ENCODE measurements at places on chromosomes 2 and 18.
A peak's percentile ranks its signal among the peaks of the same experiment; 100 is the strongest.

- DNase-seq, result no peak
Measured at GRCh38 chr18:12637393-12637792, 20.5 kb downstream of the SPIRE1 start.

DNA sequence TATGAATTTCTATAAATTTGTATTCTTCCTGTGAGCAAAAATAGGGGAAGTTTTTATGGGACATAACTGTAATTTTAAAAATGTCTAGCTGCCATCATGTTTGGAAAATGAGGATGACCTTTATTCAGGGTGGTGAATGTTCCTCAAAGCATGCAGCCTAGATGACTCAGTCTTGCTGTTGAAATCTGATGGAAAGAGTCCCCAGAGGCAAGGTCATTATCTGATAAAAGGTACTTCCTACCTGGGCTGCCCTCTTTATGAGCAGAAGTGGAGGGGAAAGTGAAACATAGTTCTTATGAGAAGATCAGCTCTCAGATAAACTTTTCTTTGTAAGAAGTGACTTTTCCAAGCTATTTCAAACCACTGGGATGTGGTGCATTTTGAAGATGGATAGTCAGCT is 1144.7 kb upstream of the PIK3C3 start:
- DNase-seq, result no peak

DNA sequence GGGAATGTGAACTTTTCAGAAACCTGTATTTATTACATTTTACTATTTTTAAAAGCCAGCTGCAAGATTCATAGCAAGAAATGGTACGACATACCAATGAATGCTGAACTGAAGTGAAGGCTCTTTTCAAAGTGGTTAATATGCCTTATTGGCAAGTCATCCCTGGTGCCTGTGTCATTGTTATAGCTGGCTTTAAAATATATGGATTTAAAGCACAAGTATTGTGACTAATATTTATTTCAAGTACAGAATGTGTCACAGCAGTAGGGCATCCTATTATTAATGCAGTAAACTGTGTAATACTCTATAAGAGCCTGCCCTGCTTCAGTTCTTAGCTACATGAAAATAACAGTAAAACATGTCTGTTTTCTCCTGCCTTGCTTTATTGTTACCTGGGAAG is 10.8 kb downstream of the TSHZ1 start:
- DNase-seq, result no peak

DNA sequence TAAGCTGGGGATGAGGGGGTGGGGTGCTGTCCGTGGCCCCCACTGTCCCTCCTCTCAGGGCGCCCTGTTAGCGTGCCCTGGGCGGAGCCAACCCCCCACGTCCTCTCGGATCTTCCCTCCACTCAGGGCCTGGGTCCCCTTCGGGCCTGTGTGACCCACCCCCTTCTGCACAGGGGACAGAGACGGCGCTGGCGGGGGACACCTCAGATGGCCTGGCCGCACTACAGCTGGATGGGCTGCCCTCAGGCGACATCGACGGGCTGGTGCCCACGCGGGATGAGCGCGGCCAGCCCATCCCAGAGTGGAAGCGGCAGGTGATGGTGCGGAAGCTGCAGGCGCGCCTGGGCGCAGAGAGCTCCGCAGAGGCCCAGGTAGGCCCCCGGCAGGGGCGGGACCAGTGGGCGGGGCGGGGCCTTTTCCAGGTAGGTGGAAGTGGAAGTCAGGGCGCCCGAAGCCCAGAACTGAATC is 9.9 kb upstream of the KLHL30 start:
- no peak for DNase-seq

- no peak for DNase-seq
Measured at GRCh38 chr2:55595536-55595935, 21.9 kb downstream of the PPP4R3B start.

- no peak for DNase-seq
Measured at GRCh38 chr2:219058541-219059374, 2.0 kb downstream of the IHH start.

- no peak for DNase-seq
Measured at GRCh38 chr2:126905991-126906390, 7.3 kb downstream of the TEX51 start.

GRCh38 chr18:31454066-31454708 is 6.6 kb downstream of the DSG3 start:
- no peak for DNase-seq

DNA sequence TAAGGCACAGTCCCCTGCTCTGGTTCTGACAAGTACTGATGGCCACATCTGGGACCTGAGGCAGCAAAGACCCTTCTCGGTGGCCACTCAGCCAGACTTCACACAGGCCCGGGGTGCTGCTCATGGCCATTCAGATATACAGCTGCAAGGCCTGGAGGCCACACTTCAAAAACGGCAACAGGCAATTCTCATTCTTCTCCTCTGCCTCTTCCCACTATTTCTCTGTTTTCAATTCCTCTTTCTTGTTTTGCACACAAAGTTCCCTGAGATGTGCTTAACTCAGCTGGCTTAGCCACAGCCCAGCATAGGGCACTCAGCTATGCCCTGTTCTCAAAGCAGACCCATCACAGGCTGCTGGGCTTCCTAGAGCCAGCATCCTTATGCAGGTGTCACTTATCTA is 29.9 kb downstream of the PTPN18 start:
- no peak for DNase-seq

DNA sequence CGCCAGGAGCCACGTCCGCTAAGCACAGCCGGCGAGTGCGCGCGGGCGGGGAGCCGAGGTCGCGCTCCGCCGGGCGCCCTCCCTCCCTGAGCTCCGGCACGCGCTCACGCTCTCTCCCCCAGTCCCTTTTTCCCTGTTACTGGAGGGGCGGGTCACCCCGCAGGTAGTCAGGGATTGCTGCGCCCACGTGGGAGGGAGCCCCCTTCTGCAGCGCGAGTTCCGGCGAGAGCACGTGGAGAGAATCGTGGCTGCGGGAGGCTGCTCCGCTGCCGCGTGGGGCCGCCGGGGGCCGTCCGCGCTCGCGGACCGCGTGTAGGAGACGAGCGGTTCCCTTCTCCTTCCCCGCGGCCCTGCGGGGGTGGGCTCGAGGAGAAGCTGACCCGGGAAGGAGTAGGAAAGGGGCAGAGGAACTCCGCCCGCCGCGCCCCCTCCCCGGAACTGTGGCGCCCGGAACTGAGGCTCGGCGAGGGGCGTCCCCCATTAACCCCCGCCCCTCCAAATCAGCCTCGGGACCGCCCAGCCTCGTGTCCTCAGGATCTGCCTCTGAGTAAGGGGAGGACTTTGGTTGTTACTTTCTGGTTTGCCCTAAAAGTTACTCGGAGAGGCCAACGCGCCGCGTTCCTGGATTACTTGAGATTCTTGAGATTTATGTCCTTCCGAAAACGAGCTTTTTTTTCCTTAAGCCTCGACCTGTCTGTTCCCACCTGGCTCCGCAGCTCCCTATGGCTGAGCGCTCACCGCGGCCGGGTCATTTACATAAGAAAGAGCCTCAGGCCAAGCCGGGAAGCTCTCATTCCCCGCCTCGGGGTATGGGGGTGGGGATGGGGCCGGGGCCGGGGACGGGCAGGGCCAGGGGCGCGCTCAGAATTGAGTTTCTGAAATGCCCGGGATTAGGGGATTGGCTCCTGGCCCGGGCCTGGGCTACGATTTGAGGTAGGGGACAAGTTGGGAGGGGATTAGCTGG is 1.1 kb downstream of the HK2 start:
- DNase-seq, result peak; percentile 38

DNA sequence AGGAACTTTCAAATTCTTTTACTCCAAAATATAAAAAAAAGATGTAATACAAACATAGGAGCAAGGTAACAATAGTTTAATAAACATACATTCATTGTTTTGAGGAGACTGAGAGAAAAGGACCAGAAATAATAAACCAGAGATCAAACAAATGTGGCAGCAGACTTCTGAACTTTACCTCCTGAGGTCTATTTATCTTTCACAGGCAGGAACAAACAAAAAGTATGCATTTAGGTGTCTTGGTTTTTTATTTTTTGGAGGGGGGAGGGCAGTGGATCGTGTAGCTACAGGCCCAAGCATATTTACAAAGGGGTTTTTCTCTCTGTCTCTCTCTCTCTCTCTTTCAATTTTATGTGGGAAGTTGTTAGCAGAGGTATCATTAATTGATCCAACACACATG is 5.6 kb downstream of the PPP4R1 start:
- no peak for DNase-seq

DNA sequence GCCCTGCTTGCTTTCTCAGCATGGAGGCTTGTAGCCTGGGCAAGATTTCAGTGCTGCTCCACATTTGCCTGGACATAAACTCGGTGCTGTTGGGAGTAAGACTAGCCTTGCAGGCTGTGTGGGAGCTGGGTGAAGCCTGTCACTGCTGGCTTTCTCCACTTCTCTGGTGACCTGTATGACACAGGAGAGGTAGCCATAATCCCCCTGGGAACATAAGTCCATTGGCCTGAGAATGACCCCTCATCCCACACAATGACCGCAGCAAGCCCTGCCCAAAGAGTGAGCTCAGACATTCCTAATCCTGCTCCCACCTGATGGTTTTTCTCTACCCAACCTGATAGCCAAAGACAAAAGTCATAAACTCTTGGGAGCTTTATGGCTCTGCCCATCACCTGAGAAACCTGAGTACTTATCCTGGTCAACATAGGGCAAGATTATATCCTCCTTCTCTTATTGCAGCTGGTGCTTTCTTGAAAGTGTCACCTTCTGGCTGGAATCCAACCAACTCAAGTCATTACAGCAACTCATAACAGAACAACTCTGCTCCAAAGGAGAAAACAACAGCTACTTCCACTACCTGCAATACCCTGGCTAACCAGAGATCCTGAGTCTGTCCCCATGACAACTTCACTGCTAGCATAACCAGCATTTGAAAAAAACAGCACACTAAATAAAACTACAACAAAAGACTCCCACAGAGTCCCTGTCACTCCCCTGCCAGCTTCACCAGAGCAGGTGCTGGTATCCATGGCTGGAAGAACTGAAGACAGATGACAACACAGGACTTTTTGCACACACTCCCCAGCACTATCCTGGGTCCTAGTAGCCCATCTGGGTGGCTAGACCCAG is 834.4 kb upstream of the DDX18 start:
- DNase-seq, result no peak

GRCh38 chr2:120842456-120843439 is 107.1 kb downstream of the GLI2 start:
- no peak for DNase-seq

DNA sequence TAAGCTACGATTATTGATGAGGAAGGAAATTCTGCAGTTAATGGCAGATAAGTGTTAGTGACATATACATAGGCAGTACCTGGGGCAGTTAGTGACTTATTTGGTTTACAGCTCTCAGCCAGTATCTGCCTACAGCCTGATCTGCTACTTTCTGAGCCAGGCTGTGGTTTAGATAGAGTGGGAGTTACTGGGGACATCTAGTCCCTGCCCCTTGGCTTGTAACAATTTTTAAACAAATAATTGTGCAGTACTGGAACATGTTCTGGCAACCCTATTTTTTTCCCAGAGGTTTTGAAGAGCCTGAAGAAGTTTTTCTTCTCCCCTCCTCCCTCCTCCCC is 2.3 kb downstream of the KIF5C start:
- no peak for DNase-seq

GRCh38 chr18:74256190-74256589 is 35.6 kb downstream of the CYB5A start:
- DNase-seq, result no peak

- DNase-seq, result no peak
Measured at GRCh38 chr2:126771094-126771493, 115.1 kb downstream of the GYPC start.

DNA sequence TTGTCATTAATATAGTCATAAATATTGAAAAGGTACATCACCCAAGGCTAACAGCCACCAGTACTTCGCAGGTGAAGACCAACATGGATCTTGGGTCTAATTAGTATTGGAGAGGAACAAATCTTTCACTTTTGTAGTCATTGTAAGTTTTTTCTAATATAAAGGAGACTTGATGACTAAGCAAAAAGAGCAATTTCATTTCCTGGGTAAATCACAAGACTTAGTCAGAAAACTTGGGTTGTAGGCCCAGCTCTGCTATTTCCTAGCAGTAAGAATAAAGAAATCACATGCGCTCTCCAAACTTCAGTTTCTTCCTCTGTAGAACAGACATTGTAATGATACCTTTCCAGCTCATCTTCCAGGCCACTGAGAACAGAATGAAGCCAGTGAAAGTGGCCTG is 40.9 kb downstream of the NRP2 start:
- DNase-seq, result no peak

DNA sequence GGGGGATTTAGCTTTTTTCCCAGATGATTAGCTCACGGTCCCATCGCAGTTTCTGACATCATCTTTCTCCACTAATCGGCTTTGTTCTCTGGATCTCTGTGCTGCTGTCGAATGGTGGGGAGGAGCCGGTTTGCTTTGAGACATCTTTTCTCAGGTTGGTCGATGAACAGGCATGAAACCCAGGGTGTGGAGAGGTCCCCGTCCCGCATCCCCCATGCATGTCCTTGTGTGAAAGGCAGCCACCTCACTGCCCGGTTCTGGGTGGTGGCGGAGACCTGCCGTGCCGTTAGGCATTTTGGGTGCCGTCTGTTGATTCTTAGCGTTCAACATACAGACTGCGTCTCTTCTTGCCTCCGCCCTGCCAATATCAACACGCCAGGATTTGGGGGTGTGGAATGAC is 57.8 kb downstream of the CTDP1 start:
- no peak for DNase-seq

GRCh38 chr2:120446236-120447126 is 100.5 kb downstream of the INHBB start:
- no peak for DNase-seq

GRCh38 chr2:148501545-148501944 is 143.0 kb upstream of the EPC2 start:
- no peak for DNase-seq

GRCh38 chr18:21762181-21762772 is 21.7 kb downstream of the MIB1 start:
- DNase-seq, result no peak

DNA sequence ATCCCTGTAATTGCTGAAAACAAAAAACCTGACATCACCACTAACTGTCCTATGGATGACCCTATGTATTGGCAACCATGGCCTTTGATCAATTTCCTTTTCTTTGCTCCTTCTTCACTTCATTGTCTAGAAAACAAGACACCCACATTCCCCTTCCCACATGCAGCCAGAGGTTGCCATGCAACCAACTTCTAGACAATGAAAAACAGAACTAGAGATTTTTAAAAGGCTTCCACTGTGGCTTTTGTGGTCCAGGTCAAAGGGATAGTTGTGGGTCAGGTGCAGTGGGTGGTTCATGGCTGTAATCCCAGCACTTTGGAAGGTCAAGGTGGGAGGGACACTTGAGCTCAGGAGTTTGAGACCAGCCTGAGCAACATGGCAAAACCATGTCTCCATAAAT is 139.3 kb upstream of the DOK6 start:
- DNase-seq, result no peak
